ENCODE measurements at places on chromosomes 1 and 21.

GRCh38 chr1:187009320-187009719, 180.6 kb downstream of the PLA2G4A start:
- no peak for DNase-seq

DNA sequence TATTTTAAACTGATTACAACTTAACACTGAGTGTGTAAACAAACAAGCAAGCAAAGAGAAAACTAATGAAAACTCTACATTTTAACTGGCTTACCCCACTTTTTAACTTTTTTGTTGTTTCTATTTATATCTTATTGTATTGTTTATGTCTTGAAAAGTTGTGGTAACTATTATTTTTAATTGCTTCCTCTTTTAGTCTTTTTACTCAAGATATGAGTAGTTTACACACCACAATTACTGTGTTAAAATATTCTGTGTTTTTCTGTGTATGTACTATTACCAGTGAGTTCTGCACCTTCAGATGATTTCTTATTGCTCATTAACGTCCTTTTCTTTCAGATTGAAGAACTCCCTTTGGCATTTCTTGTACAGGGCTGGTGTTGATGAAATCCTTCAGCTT, 4.7 kb upstream of the HHAT start:
- no peak for DNase-seq

DNA sequence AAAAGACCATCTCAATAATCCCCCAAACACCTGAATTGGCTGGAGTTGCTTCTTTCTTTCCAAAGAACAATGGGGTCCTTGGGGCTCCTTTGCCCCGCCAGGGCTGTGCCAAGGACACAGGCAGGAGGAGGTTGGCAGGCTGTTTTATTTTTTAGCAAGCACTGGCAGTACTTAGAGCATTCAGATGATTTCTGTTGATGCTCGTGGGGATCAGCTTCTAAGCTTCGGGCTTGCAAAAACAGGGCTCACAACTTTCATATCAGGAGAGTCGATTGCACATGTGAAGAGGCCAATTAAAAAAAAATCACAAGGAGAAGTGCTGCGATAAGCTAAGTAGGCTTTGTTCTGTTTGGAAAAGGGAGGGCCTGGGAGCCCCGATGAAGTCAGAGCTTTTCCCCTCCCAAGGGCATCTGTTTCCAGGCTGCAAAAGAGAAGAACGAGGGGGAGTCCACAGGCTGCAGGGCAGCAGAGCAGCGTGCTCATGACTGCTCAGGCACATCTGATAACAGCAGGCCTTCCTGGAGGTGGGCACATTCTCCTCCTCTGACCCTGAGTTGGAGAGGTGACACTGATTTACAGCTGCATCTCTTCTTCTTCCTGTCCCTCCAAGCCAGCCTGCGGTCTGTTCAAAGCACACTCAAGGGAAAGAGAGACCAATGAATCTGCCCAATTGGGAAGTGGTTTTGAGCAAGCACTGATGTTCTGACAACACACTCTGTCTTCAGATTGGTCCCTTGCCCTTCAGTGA, 27.3 kb upstream of the BCAR3 start:
- no peak for DNase-seq

DNA sequence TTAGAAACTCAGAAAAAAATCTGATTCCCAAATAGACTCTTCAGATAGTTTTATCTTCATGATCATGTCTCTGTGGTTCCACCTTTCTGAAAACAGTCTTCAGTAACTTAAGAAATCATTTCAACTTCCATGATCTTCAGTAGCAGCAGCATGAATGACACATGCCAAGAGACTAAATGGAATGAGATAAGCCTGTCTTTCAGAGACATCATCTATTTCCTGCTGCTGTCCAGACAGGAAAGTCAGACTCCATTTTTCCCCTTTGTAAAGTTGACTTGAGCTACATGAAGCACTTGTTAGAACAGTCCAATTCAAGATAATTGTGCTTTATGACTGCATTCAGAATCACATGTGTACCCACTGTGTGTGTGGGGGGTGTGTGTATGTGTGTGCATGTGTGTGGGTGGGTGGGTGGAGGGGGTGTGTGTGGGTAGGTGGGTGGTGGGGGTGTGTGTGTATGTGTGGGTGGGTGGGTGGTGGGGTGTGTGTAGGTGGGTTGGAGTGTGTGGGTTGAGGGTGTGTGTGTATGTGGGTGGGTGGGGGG, 58.8 kb downstream of the CLIC4 start:
- DNase-seq = no peak

GRCh38 chr21:34027721-34028461, 45.5 kb upstream of the MRPS6 start:
- no peak for DNase-seq

GRCh38 chr1:69994241-69994640, 211.1 kb downstream of the LRRC40 start:
- no peak for DNase-seq

GRCh38 chr1:203999618-204000017, 73.3 kb upstream of the SOX13 start:
- no peak for DNase-seq

DNA sequence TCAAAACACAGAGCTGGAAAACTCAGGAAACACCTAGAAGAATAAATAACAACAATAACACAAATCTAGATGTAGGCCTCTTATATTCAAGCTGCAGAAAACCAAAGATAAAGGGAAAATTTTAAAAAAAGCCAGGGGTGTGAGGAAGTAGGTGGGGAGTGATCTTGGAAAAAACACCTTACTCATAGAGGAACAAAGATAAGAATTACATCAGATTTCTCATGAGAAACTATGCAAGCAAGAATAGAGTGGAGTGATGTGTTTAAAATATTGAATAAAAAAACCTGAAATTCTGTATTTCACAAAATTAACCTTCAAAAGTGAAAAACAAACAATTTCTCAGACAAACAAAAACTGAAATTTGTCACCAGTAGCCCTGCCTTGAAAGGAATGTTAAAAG, 265.5 kb upstream of the RGS18 start:
- no peak for DNase-seq

DNA sequence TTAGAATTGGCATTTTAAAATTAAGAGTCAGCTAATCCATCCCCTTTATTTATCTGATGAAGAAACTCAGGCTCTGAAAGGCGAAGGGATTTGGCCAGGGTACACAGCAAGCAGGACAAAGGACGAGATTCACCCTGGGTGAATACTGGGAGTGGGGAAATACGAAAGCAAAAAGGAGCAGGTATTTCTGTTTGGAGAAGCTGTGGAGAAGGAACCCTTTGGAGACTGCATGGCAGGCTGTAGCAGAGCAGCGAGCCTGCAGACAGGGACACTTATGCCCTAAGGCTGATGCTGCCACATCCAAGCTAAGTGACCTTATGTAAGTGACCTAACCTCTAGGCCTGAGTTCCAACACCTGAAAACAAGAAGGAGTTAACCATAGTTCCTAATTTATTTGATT, 207.2 kb upstream of the C1orf87 start:
- no peak for DNase-seq

GRCh38 chr1:160630523-160631451, 16.1 kb downstream of the SLAMF1 start:
- no peak for DNase-seq

DNA sequence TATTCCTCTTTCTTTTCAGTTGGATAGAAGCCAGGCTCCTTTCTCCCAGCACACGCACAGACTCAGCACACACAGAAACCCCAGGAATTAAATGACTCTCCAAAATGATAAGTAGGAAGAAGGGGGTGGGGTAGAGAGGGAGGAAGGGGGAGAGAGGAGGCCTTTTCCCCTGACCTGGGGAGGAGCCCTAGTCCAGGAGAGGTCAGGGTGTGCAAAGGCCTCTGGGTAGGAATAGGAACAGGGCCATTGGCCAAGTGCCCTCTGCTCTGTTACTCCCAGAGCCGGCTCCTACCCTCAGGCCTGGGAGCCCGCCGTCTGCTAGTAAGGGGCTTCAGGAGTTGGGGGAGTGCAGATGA, 35.6 kb upstream of the PUM1 start:
- DNase-seq = no peak

- no peak for DNase-seq
These were observed 18.5 kb downstream of the HAX1 start for GRCh38 chr1:154290921-154291320.

DNA sequence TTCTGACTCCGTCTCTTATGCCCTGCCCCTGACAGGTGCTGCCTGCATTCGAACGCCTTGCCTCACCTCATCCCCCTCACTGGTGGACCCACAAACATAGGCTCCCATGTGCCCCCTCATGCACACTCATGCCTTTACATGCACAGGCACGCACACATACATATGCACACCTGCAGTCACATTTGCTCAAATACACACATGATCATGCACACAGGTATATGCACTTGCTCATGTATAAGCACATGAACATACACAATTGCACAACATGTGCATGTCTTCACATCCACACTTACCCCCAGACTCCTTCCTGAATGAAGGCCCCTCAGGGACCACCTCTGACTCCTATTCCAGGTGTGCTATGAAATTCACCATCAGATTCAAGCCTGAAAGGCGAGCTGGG, 506.9 kb downstream of the PTPRU start:
- DNase-seq = no peak

DNA sequence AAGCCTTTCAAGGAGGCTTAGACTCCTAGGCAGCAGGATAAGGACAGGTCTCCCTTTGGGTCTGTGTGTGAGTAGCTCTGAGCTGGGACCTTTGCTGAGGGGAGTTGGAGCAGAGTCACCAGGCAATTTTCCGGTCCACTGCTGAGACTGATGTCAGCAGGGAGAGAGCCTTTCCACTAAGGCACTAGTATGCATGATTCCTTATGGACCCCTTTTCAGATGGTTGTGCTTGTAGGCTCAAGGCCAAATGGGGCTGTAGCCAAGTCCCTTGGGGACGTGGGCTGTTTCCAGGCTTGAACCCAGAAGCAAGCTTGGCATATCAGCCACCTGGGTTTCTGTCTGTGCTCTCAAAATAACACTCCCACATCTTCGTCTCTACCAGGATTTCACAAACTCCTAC, 73.0 kb downstream of the CCDC18 start:
- DNase-seq = no peak

All from iPS-NIHi11 (cell line).